Stomach (tissue), 19 donors: ENCODE measurements at places on chromosomes 2 and 18. TPM values are rescaled to one million over a fixed set of nuclear protein-coding genes. Genes with fewer than 3 reads are reported as not detected.
A peak's percentile ranks its signal among the peaks of the same experiment; 100 is the strongest.

DNA sequence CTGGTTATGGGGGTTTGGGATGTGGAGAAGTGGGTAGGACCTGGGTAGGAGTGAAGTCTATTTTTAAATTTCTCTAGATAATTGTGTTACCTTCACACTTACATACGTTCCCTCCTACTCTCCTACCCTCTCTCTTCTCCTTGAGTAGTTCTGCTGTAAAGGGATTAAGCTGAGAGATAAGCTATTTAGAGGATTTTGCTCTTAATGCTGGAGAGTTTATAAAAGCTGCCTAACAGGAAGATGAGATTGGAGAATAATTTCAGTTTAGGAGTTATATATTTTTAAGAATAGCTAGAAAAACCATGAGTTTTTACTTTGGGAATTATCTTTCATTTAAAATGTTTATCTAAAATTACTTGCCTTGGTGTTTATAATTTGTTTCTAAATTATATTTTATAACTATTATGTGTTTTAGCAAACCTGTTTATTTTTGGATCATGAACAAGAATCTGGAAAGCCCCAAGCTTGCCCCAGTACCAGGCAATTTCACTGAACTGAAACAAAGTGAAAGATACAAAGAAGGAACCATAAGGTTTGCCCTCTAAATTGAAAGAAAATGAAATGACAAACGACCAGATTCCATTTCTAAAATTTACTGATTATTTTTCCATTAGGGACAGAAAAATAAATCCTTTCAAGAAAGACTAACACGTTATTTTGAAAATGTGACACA, 101.5 kb downstream of the ZNF532 start:
- DNase-seq: no peak

GRCh38 chr2:88811233-88811632, 119.8 kb downstream of the RPIA start:
- no peak for DNase-seq

DNA sequence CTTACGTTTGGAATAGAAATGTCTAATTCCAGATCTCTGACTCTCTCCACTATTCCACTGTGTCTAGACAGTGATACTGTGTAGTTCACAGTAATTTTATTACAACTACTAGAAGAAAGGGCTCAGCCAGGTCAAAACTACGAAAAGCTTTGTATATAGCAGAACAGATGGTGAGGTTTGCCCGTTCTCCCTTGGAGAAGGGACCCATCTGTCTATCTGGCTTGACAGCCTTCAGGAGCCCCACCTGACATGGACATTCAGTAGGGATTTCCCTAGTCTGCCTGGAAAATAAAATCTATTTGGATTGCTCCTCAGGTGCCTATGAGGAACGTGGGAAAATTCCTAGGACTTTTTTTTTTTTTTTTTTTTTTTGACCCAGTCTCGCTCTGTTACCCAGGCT, 435.4 kb downstream of the NRXN1 start:
- DNase-seq: no peak

DNA sequence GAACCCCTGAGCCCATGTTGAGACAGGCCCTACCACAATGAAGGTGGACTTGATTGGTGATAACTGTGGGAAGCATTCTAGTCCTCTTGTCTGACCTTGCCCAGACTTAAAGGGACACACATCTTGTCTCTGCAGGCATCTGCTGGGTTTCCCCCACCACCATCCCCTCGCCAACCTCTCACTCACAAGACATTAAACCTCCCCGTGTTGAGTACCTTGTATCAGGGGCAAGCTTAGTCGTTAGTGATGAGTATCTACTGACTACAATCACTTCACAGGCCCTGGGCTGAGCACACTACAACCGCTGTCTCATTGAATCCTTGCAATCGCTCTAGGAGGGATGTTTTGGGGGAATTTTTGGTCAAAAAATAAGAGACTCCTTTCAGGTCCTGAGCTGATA, 86.0 kb downstream of the ICOS start:
- DNase-seq: no peak

GRCh38 chr18:984004-984403, 79.3 kb downstream of the ADCYAP1 start:
- DNase-seq: no peak

GRCh38 chr2:159921752-159922404, 123.9 kb upstream of the CD302 start:
- peak; percentile 87 for DNase-seq

- DNase-seq: no peak
Measured at GRCh38 chr2:176103194-176103593, 3.6 kb downstream of the HOXD12 start.

GRCh38 chr2:226736382-226736781, 63.2 kb downstream of the IRS1 start:
- no peak for DNase-seq

DNA sequence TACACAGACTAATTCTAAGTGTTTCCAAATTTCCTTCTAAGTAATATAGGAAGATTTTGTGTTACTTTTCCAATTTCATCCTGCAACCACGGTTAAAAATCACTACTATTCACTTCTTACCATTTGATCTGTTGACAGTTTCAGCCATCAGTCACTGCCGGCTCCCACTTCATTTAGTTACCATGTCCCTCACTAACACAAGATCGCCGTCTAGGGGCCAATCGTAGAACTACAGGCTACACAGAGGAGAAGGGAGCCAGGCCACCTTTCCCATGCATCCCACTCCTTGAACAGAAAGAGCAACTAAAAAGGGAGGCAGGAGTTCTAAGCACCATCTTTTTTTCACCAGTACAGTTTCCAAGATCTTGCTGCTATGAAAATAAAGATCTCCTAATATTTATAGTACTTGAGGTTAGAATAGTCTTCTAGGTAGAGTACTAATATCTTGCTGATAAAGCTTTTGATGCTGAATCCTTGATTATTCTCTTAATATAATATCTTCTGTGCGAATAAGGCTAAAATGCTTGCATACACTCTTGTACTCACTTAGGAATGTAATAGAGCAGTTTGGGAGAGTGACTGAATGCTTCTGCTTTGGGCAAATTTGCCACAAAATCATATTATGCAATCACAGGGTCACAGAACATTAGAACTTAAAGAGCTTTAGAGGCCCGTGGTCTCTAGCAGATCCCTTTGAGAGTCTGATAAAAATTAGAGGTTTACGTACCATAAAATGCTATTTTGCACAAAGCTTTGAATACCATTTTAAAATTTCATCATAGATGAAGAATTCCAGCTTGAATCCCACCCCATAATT, 39.5 kb upstream of the CYP1B1 start:
- DNase-seq: peak; percentile 86

DNA sequence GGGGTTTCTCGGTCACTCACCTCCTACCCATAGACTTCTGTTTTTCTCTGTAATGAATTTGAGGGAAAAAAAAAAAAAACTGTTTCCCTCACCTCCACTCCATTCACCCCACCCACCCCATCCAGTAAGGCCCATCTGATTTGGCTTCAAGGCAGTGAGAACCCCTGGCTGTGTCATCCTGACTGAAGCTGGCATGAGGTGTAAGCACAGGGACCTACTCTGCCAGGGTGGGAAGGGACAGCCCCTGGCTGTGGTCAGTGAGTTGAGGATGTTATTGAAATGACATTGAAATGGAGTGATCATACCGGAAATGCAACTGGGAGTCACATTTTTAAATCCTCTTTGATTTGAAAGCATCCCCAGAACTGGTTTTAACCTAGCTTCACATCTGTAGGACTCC, 19.1 kb upstream of the BCL2L11 start:
- DNase-seq: no peak

DNA sequence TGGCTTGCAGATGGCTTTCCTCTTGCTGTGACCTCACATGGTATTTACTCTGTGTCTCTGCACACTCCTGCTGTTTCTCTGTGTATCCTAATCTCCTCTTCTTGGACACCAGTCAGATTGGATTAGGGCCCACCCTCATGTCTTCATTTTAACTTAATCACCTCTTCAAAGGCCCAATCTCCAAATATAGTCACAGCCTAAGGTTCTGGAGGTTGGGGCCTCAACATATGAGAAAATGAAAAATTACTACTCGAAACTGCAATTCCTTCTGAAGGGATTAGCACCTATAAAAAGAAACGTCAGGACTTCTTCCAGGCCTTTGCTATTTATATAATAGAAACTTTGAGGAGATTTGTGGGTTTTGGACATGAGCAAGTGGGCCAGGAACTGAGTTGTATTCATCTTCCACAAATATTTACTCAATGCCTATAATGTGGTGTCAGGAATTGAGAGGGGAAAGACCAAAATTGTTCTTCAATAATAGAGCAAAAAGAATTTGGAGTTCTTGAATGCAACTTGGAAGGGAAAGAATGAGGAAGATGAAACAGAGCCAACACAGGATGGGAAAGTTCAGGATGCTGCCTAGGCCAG, 270.0 kb upstream of the FN1 start:
- DNase-seq: no peak

DNA sequence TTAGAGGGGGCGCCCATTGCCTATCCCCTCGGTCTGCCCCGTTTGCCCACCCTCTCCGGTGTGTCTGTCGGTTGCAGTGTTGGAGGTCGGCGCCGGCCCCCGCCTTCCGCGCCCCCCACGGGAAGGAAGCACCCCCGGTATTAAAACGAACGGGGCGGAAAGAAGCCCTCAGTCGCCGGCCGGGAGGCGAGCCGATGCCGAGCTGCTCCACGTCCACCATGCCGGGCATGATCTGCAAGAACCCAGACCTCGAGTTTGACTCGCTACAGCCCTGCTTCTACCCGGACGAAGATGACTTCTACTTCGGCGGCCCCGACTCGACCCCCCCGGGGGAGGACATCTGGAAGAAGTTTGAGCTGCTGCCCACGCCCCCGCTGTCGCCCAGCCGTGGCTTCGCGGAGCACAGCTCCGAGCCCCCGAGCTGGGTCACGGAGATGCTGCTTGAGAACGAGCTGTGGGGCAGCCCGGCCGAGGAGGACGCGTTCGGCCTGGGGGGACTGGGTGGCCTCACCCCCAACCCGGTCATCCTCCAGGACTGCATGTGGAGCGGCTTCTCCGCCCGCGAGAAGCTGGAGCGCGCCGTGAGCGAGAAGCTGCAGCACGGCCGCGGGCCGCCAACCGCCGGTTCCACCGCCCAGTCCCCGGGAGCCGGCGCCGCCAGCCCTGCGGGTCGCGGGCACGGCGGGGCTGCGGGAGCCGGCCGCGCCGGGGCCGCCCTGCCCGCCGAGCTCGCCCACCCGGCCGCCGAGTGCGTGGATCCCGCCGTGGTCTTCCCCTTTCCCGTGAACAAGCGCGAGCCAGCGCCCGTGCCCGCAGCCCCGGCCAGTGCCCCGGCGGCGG, 1.7 kb downstream of the MYCN start:
- DNase-seq: peak; percentile 36

GRCh38 chr18:78146136-78147085, 833.2 kb upstream of the SALL3 start:
- DNase-seq: no peak

- peak; percentile 69 for DNase-seq
Measured at GRCh38 chr2:144183727-144184126, 336.2 kb downstream of the ZEB2 start.

GRCh38 chr2:37877457-37878315, 47.4 kb upstream of the RMDN2 start:
- no peak for DNase-seq

GRCh38 chr18:456361-457139, 44.0 kb downstream of the COLEC12 start:
- peak; percentile 81 for DNase-seq

DNA sequence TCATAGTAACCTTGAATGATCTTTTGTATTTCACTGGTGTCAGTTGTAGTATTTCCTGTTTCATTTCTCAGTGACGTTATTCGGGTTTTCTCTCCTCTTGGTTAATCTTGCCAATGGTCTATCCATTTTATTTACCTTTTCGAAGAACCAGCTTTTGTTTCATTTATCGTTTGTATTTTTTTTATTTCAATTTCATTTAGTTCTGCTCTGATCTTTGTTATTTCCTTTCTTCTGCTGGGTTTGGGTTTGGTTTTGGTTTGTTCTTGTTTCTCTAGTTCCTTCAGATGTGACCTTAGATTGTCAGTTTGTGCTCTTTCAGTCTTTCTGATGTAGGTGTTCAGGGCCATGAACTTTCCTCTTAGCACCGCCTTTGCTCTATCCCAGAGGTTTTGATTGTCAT, 36.7 kb downstream of the SP140 start:
- no peak for DNase-seq

- no peak for DNase-seq
Measured at GRCh38 chr2:161415034-161415986, 787 bp upstream of the TBR1 start.

DNA sequence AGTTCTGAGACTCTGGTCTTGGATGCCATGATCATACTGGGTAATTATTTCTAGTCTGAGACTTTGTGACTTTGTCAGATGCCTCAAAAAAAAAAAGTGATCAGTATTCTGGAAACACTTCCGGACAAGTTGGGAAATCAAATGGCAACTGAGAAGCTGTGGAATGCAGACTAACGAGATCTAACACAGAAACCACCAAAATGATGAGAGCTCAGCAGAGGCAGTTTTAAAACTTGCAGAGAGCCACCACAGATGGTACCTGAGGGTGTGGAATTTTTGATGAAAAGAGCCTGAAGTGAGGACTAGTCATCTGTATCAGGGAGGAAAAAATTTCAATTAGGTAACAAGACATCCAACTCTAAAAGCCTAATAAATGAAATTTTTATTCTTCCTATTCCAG, 5.5 kb upstream of the GPR75 start:
- no peak for DNase-seq

GRCh38 chr2:149075853-149076252, 37.4 kb downstream of the LYPD6B start:
- DNase-seq: no peak

DNA sequence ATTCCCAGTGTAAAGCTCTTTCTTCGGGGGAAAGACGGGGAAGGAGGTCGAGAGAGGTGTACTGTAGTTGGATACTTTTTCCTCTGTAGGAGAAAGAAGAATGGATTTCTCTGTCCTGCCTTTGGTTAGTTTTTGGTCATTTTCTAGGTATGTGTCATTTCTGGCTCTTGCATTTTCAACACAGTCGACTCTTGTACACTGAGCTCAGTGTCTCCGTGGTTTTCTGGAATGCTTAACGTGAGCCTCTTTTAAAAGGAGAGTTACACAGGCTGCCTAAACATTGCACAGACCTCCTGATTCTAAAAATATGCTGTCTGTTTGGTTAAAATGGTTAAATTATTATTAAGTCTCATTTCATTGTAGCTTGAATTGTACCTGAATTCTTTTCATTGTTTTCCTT, 21.8 kb upstream of the GLS start:
- DNase-seq: no peak

- no peak for DNase-seq
Measured at GRCh38 chr2:209523867-209524266, 100.0 kb downstream of the MAP2 start.

GRCh38 chr2:47360927-47361326, 42.0 kb upstream of the MSH2 start:
- DNase-seq: no peak

Gene RTKN
- total RNA-seq: 16.5 TPM

Gene GAL3ST2
- not detected for total RNA-seq

Gene OR6B2
- total RNA-seq: not detected

Gene CYP27A1
- total RNA-seq: 44.2 TPM

Gene COQ10B
- 7.6 TPM for total RNA-seq

Gene CHMP1B
- 24.5 TPM for total RNA-seq

Gene RSAD2
- not detected for total RNA-seq

Gene INHBB
- total RNA-seq: 2.2 TPM

Gene LIMS3
- not detected for total RNA-seq

Gene GLB1L
- 0.58 TPM for total RNA-seq

Gene RGPD4
- not detected for total RNA-seq

Gene PDCD1
- total RNA-seq: not detected

Gene EFHD1
- total RNA-seq: 11.9 TPM

Gene SERPINB4
- not detected for total RNA-seq

Gene ACMSD
- total RNA-seq: not detected
